ENCODE measurements at places on chromosomes 5 and 9.

DNA sequence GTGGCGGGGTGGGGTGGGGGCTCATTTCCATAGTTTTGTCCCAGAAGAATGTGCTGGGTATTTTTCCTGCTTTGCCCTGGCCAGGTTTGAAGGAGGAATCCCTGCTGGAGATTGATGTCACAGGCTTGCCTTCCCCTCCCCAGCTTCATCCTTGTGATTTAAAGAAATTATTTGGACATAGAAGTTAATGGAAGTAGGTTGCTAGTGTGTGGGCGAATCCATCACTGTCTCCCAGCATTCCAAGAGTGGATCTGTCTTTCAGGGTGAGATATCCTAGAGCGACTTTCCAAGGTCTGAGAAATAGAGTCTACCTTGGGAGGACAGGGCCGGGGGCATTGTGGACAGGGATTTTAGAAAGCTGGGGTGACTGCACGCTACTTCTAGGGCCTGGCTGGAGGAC lies 64.9 kb upstream of the HSPA9 start:
- no peak for DNase-seq

DNA sequence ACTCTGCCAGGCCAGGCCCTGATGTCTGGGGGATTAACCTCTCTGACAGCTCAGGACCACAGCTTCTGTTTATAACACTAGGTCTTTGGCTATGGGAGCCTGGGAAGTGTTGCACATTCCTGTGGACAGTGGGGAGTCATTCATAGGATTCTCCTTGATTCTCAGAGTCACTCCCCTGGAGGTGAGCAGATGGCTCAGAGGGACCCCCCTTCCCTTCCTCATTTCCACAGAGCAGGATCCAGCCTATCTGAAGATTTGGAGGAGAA lies 60.2 kb downstream of the NRG2 start:
- DNase-seq, result no peak

DNA sequence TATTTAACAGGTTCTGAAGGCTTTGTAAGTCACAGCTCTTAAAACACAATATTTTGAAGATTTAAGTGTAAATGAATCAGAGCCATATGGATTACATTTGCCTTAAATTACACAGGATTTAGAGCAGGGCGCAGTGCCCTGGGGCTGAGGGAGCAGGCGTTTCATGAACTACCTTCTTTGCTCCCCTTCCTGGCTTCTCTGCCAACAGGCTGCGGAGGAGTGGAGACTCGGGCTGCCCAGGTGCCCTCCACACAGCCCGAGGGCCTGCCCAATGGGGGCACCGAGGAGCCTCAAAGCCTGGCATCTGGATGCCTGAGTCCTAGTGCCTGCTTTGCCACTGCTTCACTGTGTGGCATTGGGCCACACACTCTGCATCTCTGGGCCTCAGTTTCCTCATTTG lies 90.6 kb upstream of the HAND1 start:
- no peak for DNase-seq

DNA sequence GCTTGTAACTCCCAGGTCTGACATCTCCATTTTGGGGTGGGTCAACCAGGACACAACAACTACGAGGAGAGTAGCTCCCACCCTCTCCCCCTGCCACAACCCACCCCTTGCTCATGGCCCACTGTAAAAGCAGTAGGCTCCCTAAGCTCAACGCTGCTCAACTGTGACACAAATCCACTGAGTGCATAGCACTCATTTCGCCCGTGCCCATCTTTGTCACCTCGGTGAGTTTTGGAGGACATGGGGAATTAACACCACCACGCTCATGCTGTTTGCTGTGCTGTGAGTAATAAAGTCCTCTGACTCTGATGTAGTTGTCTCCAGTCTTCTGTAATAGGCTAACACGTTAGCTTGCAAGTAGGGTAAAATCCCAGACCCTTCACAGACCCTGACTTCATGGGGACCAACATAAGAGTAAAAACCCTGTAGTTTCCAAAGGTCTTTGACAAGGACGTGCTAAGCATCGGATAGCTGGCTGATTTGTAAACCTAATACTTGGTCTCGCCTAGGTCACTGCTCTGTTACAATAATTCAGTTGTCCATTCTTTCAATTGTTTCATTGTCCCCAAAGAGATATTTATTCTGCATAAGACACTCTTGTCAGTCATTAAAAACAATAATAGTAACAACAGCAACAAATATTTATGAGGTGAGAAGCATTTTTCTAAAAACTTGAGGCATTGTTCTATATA lies 7.7 kb downstream of the PLGRKT start:
- no peak for DNase-seq

DNA sequence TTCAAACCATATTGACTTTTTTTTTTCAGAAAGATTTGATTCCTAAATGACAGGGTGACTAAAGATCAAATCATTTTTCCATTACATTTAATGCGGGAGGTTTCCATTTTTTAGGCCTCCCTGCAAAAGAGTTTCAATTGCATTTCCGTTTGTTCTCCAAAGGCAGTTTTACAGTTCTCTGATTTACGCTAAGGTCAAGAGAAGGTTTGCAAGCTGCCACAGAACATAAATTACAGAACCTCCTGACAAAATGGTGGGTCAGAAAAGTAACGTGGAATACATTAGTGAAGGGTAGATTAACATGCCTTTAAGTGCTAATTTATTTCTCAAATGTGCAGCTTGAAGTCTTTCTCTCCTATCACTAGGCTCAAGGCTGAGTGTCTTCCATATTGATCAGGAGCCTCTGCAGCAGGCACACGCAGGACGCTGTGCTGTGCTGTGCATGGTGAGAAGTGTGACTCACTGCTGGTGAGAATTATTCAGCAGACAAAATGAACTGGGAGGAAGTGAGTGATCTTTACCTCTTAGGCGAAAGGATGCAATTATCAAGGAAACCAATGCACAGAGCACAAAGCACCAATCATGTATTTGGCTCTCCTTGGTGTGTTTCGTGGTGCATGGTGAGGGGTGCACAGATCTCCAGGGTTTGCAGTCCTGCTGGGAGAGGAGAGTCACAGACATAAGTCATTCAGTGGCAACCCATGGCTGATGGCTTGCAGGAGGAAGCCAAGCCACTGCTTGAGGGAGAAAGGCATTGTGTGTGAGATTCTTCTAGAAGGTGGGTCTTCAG lies 136.3 kb downstream of the TENT4A start:
- DNase-seq, result no peak

GRCh38 chr9:38284588-38285051 lies 107.9 kb upstream of the ALDH1B1 start:
- no peak for DNase-seq

GRCh38 chr9:131096269-131097125 lies at the start of gene AIF1L:
AIF1L (plus strand) TSS chr9:131096531; CDS start chr9:131096630, 99 bp downstream.
- DNase-seq, result no peak

DNA sequence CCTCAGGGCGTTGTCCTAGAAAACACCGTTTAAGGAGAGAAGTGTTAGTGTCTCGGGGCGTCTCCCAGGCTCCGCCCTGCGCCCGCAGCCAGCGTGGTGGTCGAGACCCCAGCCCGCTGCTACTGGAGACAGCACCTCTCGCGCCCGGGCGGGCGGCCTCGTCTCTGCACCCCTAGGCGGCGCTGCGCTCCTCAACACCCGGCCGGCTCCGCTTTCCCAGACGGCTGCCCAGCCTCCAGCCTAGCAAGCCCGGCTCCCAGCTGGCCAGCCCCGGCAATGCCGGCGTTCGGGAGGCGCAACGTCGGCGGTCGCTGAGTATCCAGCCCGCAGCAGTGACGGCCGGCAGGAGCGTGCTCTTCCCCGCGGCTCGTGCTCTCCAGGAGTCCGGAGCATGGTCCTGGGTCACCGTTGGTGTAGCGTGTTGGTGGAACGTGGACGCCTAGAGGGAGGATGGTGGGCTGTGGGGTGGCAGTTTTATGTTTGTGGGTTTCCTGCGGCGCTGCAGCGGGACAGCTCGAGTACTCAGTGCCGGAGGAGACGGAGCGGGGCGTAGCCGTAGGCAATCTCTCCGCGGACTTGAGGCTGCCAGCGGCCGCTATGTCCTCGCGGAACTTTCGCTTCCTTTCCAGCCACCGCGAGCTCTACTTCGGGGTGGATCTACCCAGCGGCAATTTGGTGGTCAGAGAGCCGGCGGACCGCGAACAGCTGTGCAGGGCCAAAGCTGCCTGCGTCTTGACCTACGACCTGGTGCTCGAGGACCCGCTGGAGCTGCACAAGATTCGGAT lies 536 bp downstream of the PCDHAC1 start:
- DNase-seq, result no peak

- no peak for DNase-seq
Observed at GRCh38 chr5:125833398-125833797, 589.8 kb upstream of the GRAMD2B start.

DNA sequence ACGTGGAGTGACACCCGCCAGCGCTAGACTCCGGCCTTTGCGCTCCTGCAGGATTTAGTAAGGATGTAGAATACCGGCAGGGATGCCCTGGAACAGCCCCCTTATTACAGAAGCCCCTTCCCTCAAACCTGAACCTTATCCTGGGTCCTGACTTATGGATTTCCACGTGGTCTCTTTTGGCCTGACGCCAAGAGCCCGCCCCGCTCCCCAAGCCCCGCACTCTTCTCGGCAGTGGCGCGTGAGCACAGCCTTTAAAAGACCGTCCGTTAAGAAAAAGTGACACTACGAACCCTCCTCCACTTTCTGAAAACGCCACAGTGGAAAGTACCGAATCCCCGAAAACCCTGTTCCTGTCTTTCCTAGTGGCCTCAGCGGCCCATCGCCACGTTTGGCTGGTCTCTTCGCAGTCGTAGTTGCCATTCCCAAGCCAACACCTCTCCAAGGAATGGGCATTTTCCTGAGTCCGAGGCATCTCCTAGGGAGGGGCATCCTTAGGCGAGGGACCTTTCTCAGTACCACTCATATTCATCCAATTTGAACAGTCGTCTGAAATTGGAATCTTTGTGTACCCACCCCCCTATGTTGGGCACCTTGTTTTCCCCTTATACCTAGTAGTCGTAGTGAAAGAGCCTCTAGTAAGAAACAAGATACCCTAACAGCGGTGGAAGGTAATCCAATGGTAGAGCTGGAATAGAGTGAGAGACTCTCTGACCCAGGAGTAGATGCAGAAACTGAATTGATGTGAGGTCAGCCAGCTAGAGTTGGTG lies 732 bp upstream of the MCIDAS start:
- no peak for DNase-seq

DNA sequence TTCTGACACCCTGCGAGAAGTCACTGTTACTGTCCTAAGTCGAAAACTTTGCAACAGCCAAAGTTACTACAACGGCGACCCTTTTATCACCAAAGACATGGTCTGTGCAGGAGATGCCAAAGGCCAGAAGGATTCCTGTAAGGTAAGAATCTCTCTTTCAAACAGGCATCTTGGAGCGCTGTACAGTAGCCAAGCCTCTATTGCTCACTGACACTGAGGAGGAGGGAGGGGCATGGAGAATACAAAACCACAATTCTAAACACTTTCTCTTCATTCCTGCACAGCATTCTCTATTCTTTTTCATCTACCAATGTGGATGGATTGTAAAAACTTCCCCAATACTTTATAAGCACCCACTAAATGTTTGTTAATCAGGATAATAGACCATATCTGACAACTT lies 7.4 kb downstream of the GZMK start:
- no peak for DNase-seq

DNA sequence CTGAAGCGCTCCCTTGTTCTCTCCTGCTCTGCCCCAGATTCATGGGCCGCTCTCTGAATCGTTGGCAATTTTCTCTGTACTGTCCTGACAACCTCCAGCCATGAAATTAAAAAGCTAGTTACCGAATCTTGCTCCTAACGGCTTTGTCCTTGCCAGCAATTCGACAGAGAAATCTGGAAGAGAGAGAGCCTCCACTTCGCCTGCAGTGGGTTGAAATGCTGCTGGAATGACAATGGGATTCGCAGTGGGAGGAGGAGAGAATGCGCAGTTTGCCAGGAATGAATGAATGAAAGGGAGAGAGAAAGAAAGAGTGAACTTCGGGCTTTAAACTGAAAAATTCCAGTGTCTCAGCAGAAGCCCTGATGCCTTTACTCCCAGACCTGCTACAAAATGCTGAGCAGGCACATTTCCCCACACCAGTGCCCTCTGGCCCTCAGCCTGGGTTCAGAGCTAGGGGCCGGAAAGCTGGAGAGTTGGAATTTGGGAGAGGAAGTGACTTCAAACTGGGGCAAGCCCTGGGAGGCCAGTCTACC lies 11.5 kb upstream of the BOD1 start:
- DNase-seq, result no peak

DNA sequence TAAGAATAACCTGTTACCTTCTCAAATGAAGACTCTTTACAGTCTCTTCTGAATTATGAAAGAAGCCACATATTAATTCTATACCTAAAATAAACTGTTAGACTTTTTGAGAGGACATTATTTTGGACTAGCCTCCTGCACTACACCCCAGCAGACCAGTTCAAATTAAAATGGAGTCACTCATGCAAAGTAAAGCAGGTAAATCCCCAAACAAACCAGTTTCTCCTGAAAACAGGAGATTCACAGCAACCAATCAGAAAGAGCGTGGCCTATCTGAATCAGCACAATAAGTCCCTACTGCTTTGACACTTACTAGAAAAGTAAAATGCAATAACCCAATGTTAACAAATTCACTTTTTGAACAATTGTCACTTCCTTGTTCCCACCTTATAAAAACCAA lies 58.8 kb downstream of the PTBP3 start:
- DNase-seq, result no peak

DNA sequence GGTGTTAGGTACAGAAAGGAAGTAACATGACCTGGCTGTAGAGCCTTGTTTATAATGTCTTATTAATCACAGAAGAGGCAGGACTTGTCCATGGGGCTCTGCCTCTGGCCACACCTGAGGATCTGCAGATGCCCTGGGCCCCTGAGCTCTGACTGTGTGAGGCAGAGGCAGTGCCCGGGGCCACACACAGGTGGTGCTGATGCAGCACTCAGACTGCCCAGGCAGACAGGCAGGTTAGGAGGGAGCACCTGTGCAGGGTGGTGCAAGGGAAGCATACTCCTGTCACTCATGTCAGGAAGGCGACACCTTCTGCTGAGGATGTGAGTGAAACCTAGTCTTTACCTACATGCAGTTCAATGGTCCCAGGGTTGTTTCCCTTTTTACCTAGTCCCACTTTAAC lies 88.7 kb downstream of the CFAP90 start:
- DNase-seq, result no peak

DNA sequence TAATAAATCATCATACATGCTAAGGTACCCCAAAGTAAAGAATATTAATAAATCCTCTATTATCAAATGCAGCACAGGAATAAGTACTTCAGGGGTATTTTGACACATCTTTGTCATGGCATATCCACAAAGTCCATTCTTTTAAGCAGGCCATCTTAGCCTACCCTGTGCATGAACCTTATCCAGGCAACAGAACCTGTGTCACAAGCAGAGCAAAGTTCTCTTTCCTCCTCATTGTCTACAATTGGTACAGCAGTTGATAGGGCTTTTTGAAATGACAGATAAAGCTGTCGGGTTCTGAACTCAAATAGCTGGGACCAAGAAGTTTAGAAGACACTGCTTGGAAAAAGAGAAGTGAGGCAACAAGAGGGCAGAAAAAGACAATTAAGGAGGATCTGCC lies 30.8 kb upstream of the PURA start:
- no peak for DNase-seq

GRCh38 chr9:21267485-21268346 lies 27.9 kb upstream of the IFNA14 start:
- no peak for DNase-seq

DNA sequence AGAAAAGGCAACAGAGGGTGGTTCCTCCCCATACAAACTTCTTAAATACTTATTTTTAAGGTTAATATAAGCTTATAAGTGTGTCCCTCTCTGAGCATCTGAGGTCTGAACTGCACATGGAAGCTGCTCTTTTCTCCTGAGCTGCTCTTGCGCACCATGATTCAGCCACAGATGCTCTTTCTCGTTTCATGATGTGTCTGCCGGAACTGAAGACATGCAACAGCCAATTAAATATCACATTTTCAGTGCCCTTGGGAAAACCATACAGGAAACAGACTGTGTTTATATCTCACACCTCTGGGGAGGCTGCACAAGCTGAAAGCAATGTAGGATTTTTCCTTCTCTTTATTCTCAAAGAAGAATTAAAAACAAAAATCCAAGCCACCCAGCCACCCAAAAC lies 96.8 kb upstream of the NREP start:
- no peak for DNase-seq
